Glutamatergic neuron (in vitro differentiated cells): ENCODE measurements at places on chromosomes 5 and 9. TPM values are rescaled to one million over a fixed set of nuclear protein-coding genes. Genes with fewer than 3 reads are reported as not detected.

ELOVL7 gene
- total RNA-seq = 0.59 TPM

ANAPC2 gene
- 72.9 TPM for total RNA-seq

LRRC19 gene
- not detected for total RNA-seq

FAM200C gene
- 5.1 TPM for total RNA-seq

TMEM174 gene
- total RNA-seq = not detected

DRD1 gene
- not detected for total RNA-seq

TTC39B gene
- total RNA-seq = 3.1 TPM
